NCI-H2107 (cell line): ENCODE measurements at places on chromosomes 3 and 15.

GRCh38 chr15:74136540-74136813 is 6.1 kb downstream of the ISLR2 start:
- DNase-seq = no peak

DNA sequence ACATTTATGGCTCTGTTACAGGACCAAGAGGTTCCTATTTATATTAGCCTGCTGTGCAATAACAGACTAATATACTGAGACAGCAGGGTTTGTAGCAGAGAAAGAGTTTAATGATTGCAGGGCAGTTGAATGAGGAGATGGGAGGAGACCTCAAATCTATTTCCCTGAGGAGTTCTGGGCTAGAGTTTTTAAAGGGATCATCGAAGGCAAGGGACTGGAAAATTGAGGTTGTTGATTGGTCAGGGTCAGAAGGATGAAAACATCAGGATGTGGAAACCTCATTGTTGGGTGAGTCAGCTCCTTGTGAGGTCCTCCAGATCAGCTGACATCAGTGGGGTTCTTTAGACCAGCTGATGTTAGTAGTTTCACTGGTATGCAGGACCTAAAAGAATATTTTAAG is 60.6 kb upstream of the GOLGA8B start:
- DNase-seq = no peak

DNA sequence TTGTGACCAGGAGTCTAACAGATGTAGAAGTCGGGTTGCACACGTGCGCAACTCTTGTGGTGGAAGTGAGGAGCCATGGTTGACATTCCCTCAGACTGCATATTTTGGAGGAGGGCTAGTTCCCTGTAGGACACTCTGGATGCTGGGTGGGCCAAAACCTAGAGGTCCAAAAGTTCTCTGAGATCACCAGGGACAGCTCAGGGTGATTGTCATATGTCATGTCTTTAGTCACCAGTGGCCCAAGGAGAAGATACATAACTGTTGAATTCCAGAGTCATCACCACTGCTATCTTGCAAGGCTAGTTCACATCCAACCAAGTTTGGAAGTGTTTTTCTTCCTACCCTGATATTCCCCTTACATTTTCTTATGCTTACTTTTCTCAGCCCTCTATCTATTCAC is 95.2 kb upstream of the C3orf80 start:
- DNase-seq = no peak

- no peak for DNase-seq
These were observed 121.9 kb upstream of the MEF2A start for GRCh38 chr15:99443768-99444446.

- DNase-seq = no peak
These were observed 23.1 kb downstream of the SLC30A4 start for GRCh38 chr15:45499426-45499825.

DNA sequence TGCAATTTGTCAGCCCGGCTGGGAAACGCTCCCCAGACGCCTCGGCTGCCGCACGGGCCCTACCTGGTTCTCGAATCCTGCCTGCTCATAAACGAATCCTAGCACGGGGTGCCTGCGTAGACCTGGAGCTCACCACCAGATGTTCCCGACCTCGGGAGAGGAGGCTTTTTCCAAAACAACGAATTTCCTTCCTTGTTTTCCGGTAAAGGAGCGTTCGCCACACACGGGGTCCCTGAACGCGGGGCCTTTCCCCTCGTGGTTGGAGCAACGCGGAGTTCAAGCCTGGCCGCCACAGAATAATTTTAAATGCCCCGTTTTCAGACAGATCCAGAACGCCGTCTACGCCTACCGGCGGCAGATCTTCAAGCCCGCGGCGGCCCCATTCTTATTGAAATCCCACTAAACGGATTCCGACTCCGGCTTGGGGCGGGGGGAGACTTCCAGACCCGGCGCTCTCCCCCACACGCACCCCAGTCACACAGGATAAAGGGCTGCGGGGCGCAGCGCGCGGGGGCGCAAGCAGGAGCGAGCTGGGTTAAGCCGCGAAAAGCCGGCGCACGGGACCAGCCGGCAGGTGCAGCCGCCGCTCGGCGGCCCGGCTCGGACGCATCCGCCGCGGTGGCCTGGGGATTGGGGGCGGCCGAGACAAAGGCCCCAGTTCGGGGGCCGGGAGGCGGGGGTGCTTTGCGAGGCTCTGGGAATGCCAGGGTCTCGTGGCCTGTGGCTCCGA is 895 bp downstream of the GATA2 start:
- DNase-seq = no peak

DNA sequence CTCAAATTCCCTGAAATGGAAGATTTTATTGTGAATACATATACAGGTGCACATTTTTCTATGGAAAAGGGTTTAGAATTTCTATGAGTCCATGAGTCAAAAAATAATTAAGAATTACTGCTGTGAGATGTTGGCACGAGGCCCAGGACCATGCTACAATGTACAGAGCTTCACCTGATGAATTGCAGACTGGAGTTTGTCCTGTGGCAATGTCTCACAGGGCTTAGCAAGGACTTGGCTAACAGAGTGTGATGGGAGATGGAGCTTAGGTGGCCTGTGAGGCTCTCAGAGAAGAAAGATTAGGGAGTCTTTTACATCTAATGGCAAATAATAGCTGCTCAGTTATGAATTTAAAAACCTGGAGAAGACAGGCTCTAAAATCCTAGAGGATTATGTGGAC is 219.5 kb upstream of the CBLB start:
- DNase-seq = no peak

DNA sequence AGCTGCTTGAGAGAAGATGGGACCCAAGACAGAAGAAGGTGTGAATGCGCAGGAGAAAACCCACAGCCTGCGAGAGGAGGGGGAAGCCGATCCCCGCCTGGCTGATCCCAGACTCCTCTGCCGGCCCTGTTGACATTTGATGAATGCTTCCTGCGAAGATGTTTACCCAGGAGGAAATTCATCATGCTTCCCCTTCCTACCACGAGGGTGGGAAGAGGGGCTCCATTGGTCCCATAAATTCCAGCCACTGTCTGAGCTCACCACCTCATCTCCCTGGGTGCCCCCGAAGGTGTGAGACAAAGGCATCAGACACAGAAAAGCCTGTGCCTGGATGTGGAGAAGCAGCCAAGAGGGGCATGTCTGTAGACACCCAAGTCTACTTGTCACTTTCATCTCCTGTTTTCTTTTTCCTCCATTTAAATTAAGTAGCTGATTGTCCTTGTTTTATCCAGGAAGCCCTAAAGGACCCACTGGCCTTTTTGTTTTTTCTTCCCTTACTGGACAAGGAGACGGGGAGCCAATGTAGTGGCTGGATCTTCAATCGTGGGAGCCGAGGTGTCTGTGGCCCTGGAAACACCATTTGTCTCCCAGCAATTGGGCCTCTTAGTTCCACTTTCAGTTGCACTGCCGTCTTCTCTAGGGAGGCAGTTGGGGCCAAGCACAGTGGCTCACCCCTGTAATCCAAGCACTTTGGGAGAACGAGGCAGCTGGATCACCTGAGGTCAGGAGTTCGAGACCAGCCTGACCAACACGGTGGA is 95.3 kb upstream of the HES1 start:
- DNase-seq = no peak

DNA sequence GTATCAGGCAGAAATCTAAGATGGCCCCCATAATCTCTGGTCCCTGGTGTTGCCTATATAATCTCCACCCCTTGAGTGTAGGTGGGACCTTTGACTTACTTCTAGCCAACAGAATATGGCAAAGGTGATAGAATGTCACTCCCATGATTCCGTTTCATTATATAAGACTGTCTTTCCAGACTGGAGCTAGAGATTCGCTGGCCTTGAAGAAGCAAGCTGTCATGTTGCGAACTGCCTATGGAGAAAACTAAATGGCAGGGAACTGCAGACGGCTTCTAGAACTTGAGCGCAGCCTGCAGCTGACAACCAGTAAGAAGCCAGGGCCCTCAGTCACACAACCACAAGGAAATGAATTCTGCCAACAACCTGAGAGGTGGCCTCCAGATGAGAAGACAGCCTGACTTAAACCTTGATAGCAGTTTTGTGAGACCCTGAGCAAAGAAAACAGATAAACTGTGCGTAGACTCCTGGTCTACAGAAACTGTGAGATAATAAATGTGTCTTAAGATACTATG is 2.2 kb upstream of the KPNA1 start:
- no peak for DNase-seq

DNA sequence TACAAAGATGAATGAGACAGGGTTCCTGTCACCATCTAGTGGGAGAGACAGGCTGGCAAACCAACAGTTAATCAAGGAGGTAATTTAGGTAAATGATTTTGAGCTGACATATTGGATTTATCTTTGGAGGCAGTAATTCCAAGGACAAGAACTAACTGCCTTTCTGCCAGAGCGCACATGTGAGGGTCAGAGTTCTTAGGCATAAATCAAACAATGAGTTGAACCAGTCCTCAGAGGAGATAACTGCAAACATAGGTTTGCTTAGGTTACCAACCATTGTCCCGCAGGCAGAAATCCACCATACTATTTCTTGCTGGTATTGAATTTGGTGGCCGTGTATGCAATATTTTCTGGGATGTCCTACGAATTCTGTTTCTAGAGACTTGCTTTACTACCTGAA is 14.2 kb upstream of the PPP1R2 start:
- DNase-seq = no peak

GRCh38 chr3:30952786-30953185 is 58.3 kb upstream of the GADL1 start:
- DNase-seq = no peak

DNA sequence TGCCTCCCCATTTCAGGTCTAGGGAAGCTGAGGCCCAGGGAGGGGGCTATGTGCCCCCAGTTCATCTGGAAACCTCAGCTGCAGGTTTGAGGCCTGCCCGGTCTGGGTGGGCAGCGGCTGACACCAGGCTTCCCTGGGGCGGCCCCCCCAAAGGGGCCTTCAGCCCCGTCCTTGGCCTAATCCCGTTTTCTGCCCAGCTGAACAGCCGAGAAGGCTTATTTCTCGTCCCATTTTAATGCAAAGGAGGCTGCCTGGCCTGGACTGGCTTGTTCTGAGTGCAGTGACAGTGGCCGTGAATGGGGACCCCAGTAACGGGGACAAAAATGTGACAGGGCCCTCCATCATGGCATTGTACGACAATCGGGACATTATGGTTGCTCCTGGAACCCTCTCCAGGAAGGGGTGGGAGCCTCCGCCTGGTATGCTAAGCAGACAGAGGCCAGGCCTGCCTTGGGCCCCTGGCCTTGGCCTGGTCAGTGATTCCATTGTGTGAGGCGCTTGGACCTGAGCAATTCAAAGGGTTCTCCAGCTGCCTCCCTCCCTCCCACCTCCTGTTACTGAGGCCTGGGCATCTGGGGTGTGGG is 93.9 kb downstream of the WNT7A start:
- DNase-seq = no peak

DNA sequence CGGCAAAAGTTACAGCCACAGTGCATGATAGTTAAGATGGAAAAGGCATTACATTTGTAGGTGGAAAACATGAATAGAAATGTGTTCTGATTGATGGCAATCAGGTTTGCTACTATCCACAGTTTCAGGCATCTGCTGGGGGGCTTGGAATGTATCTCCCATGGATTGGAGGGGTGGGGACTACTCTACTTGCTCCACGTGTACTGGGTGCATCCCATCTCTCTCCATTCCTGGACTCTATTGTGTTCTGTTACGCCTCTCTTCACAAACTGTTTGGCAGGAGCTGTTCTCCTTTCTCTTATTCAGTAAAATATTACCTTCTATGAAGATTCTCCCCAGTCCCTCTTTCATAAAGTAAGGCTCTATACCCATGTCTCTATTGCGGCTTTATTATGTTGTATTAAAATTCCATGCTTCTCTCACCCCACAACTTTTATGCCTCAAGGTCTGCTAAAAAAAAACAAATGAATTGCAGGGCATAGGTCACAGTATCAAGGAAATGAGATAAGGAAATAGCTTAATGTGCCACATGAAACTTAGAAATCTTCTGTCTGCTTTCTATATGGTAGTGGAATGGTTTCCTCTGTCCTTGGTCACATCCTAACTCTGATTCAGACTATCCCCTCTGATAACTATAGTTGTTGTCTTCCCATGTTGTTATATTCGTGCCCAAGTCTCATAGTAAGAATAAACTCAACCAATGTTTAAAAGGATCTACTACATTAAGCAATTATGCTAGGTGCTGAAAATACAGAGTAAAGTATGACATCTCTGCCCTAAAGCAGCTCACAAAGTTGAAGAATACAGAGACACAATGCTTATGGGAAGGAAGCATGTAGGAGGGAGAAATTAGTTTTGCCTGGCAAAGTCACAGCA is 43.2 kb downstream of the LRRFIP2 start:
- no peak for DNase-seq

- peak; percentile 37 for DNase-seq
These were observed 185.2 kb downstream of the SHOX2 start for GRCh38 chr3:157920822-157921700.

DNA sequence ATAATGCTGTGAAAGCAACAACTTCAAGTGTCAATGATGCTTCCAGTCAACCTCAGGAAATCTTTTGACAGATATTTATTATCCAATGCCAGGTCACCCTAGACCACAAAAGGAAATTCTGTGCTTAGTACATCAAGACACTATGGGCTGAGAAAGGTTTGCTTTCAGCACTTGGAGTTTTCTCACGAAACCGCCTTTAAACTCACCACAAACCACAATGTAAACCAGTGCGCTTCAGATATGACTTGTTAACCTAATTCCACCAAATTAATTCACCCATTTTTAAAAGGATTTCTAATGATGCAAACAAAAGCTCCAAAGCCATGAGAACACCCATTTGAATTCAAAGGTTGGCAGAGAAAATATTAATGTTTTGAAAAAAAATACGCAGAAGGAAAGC is 292.9 kb upstream of the NR2F2 start:
- no peak for DNase-seq

- no peak for DNase-seq
These were observed 271.0 kb downstream of the SUCLG2 start for GRCh38 chr3:67383379-67383778.

DNA sequence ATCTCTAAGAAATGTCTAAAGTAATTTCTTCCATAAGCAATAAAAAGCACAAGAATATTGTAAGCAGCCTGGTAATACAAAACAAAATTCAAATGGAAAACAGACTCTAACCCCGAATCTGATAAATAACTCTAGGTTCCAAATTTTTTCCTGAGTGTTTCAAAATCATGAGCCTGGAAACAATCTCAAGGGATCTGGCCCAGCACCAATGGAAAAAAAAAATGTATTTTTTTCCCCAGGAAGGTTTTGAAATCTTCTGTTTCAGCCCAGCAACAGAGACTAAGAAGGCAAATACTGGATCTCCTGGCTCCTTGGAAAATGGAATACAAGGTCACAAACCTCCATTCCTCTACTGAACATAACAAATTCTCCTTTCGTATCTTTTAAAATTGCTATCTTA is 13.0 kb downstream of the TBC1D2B start:
- DNase-seq = no peak

DNA sequence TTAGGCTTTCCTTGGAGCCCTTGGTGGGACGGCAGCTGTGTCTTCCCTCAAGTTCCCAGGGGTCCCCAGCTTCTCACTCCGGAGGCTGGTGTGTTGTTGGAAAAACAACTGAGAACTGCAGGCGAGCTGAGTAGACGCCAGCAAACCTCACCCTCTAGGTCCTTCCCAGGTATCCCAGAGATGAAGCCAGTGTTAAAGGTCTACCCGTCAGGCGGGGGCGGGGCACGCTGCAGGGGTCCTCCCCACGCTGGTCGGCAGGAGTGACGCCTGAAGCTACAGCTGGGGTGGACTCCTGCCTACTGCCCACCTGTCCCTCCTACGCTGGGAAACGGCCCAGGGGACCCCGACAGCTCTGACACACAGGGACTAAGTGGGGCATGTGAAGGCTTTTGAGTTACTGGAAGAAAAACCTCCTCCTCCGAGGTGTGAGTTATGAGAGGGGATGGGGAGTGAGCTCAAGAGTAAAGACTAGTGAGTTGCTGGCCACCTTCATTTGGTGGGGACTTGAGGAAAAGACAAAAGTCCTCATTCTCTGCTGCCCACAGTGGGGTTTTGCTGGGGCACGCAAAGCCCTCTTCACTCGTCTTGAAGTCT is 32.2 kb upstream of the SNRPA1 start:
- DNase-seq = no peak
